ENCODE measurements at places on chromosomes 4 and X.

GRCh38 chr4:129362691-129363274 lies 266.8 kb downstream of the C4orf33 start:
- DNase-seq = peak; percentile 81

- no peak for DNase-seq
These were observed 236.8 kb downstream of the ARHGAP10 start for GRCh38 chr4:147968641-147969040.

- no peak for DNase-seq
These were observed 60.8 kb downstream of the WDFY3 start for GRCh38 chr4:84905646-84906045.

GRCh38 chr4:140308366-140309123 lies 64.9 kb upstream of the SCOC start:
- no peak for DNase-seq

DNA sequence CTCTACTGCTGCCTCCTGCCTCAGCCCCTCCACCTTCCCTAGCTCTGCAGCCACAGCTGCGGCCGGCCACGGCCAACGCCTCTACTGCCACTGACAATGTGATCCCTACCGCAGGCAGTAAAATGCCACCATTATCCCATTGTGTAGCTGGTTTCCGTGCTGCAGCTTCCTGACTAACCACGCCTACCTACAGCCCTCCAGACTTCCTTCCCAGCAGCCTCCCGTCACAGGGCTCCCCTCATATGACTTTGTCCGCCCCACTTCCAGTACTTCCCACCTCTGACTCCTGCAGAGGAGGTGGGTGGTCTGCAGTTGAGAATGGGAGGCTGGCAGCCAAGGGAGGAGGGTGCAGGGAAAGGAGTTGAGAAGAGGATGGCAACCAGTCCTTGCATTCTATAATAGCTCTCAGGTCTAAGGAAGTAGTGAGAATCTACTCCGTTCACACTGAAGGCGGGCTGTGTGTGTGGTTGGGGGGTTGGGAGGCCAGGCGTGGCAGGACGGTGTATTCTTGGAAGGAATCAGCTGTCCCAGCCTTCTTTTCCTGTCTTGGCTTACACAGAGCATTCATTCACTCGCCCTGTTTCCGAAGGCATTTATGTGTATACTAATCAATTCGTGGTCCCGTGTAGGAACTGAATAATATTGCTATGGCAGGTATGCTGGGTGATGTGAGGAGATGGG lies 33.1 kb upstream of the USP51 start:
- DNase-seq = no peak

DNA sequence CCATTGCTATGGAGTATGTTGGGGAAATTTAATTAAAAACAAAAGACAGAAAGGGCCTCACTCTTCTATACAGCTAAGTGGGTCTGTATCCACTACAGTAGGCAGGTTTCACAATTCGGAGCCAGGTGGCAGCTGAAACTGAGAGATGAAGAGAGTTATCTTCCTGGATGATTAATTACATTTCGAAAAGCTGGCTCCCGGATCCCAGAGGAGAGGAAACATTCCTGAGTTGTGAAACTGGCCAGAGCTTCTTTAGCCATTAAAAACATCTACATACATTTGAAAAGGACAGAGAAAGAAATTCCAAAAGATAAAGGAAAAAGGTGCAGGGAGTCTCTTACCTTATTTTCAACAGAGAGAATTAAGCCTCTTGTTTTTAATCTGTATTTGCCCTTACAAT lies 15.5 kb upstream of the PDZD4 start:
- DNase-seq = no peak

- DNase-seq = peak; percentile 86
These were observed 214.0 kb downstream of the CAMK2D start for GRCh38 chr4:113547487-113548042.

- no peak for DNase-seq
These were observed 420.5 kb downstream of the TLL1 start for GRCh38 chr4:166293556-166293955.

GRCh38 chr4:27467351-27467750 lies 606.7 kb downstream of the STIM2 start:
- no peak for DNase-seq

DNA sequence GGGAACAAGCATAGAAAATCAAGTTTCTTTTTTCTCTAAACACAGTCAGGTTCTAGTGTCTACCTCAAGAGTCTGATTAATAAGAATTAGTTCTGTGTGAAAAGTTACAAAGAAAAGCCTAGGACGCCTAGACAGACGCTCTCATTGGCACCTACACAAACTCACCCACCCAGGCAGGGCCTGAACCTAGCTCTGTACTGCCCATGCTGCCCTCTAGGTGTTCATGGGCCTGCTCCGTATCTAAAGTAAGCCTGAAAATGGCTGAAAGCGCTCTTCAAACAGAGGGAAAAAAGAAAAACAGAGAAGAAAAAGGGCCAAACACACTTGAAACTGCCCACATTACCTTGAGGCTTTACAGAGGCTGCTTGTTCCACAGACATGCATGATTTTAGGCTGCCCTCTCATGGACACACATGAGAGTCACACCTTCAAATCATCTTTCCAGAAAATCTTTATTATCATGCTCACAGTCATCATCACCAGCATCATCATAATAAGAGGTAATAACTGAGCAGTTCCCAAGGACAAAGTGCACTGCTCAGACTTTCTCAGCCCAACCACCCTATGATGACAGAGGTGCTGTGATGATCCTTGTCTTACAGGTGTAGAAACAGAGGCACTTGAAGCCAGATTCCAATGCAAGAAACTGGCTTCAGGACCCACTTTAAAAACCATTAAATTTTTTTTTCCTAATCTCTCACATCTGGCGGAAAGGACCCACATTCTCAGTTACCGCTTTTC lies 49.6 kb downstream of the MAP7D2 start:
- DNase-seq = peak; percentile 50

- peak; percentile 0 for DNase-seq
These were observed 42.2 kb downstream of the SMIM10L2A start for GRCh38 chrX:135463937-135464336.

GRCh38 chr4:25068386-25068785 lies 37.6 kb upstream of the LGI2 start:
- no peak for DNase-seq

DNA sequence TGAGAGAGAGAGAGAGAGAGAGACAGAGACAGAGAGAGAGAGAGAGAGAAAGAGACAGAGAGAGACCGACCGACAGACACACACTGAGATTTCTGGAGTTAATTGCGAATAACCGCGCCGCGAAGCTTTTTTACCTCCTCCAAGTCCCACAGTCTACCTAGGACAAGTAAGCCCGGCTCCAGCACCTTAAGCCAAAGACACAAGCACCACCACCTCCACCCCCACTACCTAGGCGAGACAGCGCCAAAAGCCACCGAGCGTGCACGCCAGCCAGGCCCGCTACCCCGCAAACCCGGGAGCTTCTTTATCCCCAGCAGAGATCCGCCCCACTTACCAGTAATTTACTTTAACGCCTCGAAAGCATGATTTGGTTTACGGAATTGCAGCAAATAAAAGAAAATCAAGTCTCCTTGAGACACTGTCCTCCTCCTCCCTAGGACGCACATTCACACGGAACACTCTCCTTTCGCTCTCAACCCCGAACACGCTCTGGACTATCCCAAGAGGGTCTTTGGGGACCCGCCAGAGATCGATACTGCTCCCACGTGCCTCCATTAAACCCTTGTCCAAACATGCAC lies 649.6 kb upstream of the DIPK2B start:
- peak; percentile 1 for DNase-seq

DNA sequence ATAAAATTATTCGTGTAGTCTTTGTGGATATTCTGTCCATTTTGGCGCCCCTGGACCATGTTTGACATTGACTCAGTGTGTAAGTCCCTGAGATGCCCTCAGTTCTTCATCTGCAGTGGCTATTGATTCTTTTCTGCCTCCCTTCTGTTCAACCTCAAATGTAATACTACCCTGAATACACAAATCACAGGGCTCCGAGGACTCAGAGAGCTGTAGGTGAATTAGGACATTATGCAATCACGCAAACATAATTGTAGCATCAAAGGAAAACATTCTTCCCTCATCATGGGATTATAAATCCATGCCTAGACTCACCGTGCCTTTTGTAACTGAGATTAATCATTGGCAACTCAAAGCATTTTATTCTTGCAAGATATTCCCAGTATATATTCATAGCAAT lies 161.4 kb upstream of the PACRGL start:
- DNase-seq = no peak

- no peak for DNase-seq
These were observed 153.3 kb downstream of the PRDM5 start for GRCh38 chr4:120769227-120769626.

DNA sequence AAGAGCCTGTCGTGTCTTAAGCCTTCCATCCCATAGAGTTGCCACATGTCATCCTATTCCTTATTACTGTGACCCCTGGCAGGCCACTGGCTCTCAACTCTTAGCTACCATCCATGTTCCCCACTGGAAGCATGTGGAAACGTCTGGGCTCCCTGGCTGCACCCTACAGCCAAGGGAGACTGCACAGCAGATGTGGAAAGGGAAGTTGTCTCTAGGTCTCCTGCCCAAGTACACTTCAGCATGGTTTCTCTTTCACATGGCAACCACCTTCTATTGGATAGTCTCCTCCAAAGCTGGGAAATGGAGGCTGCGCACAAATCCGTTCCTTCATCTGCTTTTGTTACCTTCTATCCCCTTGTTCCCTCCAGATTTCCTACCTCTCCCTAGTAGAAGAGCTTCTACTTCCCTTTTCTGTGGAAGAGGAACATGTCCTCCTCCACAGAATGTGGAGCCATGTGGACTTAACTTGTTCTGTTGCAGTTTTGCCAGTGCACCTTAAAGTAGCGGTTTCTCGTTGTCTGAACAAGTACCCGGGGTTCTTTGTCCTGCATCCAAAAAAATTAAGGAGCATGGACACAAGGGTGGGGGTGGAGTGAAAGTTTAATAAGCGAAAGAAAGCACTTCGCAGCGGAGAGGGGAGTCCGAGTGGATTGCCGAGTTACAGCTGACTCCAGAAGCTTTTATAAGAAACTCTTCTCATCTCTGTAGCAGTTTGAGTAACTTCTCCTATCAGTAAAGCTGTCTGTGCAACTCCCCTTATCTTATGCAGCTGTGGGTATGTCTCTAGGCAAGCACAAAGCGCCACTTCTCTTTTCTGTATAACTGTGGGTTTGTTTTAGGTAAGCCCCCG lies 52.5 kb downstream of the HMGB2 start:
- DNase-seq = peak; percentile 85

Data from Kasumi-1 (cell line).